Activated naive CD4-positive, alpha-beta T cell treated with anti-CD3 and anti-CD28 coated beads for 36 hours (primary cell): ENCODE measurements at places on chromosomes 11 and 22. TPM values are rescaled to one million over a fixed set of nuclear protein-coding genes. Genes with fewer than 3 reads are reported as not detected.

DNA sequence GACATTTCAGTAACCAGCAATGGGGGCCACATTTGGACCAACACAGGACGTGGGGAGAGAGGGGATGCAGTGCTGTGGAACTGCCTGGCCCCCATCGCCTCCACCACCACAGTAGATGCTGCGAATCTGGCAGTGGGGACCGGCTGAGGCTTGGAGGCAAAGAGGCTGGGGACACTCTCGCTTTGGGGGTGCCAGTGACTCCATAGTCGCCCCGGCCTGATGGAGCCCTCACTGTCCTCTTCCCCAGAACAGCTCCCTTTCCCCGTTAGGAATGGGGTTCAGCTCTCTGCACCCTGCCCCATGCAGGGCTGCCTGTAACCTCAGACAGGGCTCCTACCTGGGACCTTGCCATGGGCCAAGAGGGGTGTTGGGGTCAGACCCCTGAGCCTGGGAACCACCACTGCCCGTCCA, 1.8 kb upstream of the MUC2 start:
- H3K27ac ChIP-seq = no peak overlapping the region
- H3K4me1 ChIP-seq = no peaks in the 10 kb centered on the region

- H3K27ac ChIP-seq = peak overlapping the region; percentile 67
- H3K36me3 ChIP-seq = no peaks in the 10 kb centered on the region
- peak overlapping the region; percentile 38 for H3K4me3 ChIP-seq
- H3K4me1 ChIP-seq = peaks cover 11% of the 10 kb centered on the region
These were observed 669 bp upstream of the TIGD3 start for GRCh38 chr11:65353900-65354264.

DNA sequence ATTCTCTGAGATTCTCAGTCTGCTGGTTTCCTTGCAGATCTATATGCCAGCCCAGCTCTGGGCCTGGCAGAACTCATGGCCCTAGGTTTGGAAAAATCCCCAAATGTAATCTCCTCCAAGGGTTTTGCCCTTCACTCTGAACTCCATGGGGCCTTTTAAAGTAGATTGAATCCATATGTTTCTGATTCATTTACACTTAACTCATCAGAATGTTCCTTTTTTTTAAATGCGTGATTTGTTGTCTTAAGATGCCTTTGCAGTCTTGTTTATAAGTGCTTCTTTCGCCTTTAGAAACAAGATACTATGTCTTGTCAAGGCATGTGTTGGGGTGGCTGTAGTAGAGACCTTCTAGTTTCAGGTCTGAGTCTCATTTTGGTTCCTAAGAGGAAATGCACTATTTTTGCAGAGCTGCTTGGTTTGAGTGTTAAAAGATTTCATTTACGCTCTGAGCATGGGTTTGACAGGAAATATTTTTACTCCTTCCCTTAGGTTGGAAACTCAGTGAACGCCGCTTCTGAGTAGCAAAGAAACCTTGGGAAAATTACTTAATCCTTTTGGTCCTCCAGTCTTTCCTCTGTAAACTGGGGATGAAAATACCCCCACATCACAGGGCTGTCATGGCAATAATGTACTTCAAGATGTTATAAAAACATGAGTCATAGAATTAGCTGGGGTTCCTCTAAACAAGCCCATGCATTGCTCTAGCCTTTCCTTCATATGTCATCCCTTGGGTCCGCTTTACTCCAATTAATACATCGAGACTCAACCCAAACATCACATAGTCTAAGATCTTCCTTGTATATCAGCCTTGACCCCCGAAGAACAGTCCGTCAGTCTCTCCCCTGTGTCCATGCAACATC, 83.5 kb downstream of the SNX19 start:
- no peaks in the 10 kb centered on the region for H3K36me3 ChIP-seq
- no peaks in the 10 kb centered on the region for H3K4me1 ChIP-seq
- no peak overlapping the region for H3K4me3 ChIP-seq
- H3K27me3 ChIP-seq = peaks cover 6% of the 10 kb centered on the region

GRCh38 chr11:61082062-61082870, 20.0 kb upstream of the CD5 start:
- H3K36me3 ChIP-seq = peaks cover 47% of the 10 kb centered on the region
- peaks cover 73% of the 10 kb centered on the region for H3K4me1 ChIP-seq
- H3K4me3 ChIP-seq = peak overlapping the region; percentile 76
- no peak for DNase-seq
- peak overlapping the region; percentile 99 for H3K27ac ChIP-seq
- H3K27me3 ChIP-seq = no peaks in the 10 kb centered on the region

DNA sequence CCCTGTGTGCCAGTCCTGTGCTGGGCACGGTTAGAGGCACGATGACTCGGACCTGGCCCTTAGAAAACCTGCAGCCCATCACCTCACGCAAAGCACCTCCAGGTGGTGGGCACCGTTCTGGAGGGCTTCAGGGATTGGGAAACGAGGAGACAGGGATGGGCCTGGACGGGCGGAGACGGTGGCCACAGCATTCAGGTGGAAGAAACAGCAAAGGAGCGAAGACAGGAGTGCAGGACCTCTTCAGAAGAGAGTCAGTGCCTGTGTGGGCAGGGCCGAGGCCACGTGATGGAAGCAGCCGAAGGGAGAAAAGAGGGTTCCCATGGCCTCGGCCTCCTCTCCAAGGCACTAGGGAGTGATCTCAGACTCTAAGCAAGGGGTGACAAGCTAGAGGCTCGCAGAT, 8.1 kb upstream of the SLC22A12 start:
- H3K4me1 ChIP-seq = no peaks in the 10 kb centered on the region
- H3K27me3 ChIP-seq = no peaks in the 10 kb centered on the region

DNA sequence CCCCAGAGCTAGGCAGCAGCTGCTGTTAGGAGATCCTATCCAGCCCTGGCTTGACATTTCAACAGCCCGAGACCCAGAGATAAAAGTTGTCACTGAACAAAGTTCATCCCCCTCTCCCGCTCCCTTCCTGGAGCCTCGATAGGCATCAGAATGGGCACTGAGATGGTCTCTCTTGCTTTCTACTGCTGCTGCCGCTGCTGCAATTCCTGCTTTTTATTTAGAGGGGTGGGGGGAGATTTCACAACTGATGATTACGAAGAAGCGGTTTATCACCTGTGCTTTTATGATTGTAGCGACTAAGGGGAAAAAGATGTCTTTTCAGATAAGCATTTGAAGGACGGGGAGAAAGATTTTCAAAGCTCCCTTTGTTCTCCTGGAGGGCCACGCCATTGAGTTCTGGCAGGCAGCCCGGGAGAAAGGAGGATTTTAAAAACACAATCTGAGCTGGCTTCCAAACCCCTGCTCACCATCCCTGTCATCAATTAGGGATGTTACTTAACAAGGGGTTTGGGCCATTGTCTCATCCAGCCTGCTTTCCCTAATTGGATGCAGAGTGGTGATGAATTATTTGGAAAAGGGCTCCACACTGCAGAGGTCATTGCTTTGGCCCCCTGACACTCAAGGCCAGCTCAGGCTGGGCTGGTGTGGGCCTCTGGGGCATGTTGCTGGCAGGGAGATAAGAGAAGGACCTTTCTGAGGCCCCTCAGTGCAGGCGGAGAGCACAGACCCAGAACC, 344.7 kb downstream of the BUD13 start:
- no peak for DNase-seq
- H3K4me3 ChIP-seq = no peak overlapping the region

DNA sequence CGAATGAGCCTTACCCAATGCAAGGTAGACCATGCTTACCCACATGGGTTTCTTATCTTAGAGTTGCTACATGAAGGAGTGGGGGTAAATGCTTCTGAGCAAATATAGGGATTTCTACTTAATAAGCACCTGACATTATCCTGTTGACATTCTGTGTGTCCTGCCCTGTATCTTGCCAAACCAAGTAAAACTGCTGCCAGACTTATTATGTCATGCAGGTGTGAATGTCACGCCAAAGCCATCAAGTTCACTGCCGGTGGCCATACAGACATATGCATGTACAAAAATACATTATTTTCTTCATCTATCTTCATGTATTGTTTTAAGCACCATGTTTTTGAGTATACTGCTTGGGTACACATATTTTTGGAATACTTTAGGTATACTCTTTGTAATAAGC, 70.2 kb downstream of the NOX4 start:
- H3K36me3 ChIP-seq = no peaks in the 10 kb centered on the region
- no peak for DNase-seq
- H3K27me3 ChIP-seq = no peaks in the 10 kb centered on the region
- H3K4me3 ChIP-seq = no peak overlapping the region
- no peak overlapping the region for H3K27ac ChIP-seq
- H3K4me1 ChIP-seq = no peaks in the 10 kb centered on the region

GRCh38 chr11:59957094-59957493, 6.7 kb upstream of the OOSP4A start:
- no peak overlapping the region for H3K27ac ChIP-seq
- H3K4me1 ChIP-seq = no peaks in the 10 kb centered on the region
- no peak overlapping the region for H3K4me3 ChIP-seq
- H3K27me3 ChIP-seq = peaks cover 11% of the 10 kb centered on the region

GRCh38 chr11:125346179-125346530, 149.9 kb downstream of the FEZ1 start:
- DNase-seq = no peak
- no peak overlapping the region for H3K27ac ChIP-seq
- peaks cover 6% of the 10 kb centered on the region for H3K27me3 ChIP-seq
- H3K4me1 ChIP-seq = no peaks in the 10 kb centered on the region
- no peaks in the 10 kb centered on the region for H3K36me3 ChIP-seq
- H3K4me3 ChIP-seq = no peak overlapping the region

- no peaks in the 10 kb centered on the region for H3K4me1 ChIP-seq
- no peak for DNase-seq
- H3K4me3 ChIP-seq = no peak overlapping the region
- no peak overlapping the region for H3K27ac ChIP-seq
- no peaks in the 10 kb centered on the region for H3K36me3 ChIP-seq
These were observed 308.0 kb downstream of the NXPE2 start for GRCh38 chr11:114986365-114986764.

GRCh38 chr11:62671236-62671607, 251 bp upstream of the UQCC3 start:
- H3K27me3 ChIP-seq = no peaks in the 10 kb centered on the region
- peaks cover 44% of the 10 kb centered on the region for H3K36me3 ChIP-seq
- H3K27ac ChIP-seq = peak overlapping the region; percentile 98
- peak overlapping the region; percentile 99 for H3K4me3 ChIP-seq
- peaks cover 63% of the 10 kb centered on the region for H3K4me1 ChIP-seq

DNA sequence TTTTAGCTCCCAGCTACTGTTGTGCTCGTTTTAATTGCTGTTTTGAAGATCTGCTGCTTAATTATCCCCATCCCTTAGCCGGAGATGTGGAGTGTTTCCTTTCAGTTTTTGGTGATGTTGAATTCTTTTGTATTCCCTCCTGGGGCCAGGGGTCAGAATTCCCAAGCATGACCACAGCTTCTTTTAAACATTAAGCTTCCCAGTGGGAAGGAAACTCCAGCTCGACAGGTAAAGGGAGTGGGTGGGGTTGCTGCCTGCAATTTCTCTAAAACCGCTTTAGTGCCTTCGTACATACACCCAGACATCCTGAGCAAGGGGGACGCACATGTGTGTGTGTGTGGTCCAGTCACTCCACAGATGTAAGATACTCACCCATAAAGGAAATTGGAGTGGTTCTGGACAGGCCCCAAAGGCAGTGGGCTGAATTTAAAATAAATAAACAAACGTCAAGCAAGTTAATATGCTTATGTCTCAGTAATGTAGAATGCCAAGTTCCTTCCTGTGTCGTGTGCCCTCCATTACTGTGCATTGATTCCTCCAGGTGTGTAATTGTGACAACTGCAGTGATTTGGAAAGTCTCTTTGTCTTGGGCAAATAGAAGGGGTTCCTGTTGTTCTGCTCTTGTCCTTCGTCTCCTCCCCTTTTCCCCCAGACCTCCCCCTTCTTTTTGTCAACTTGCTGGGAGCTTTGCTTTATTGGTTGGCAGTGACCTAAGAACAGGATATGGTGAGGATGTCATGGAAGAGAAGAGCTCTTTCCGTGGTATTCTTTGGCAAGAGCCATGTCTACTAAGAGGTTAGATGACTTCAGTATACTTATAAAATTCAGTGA, 19.2 kb upstream of the ADSL start:
- no peak for DNase-seq
- peak overlapping the region; percentile 2 for H3K4me3 ChIP-seq
- no peaks in the 10 kb centered on the region for H3K27me3 ChIP-seq

- no peaks in the 10 kb centered on the region for H3K27me3 ChIP-seq
- no peak overlapping the region for H3K4me3 ChIP-seq
- no peak overlapping the region for H3K27ac ChIP-seq
- peaks cover 10% of the 10 kb centered on the region for H3K36me3 ChIP-seq
- no peak for DNase-seq
These were observed 44.0 kb upstream of the MYO18B start for GRCh38 chr22:25697978-25698377.

- H3K36me3 ChIP-seq = peaks cover 14% of the 10 kb centered on the region
- H3K4me1 ChIP-seq = peaks cover 89% of the 10 kb centered on the region
- H3K27me3 ChIP-seq = no peaks in the 10 kb centered on the region
- DNase-seq = no peak
- peak overlapping the region; percentile 77 for H3K4me3 ChIP-seq
These were observed 10.4 kb downstream of the MPZL3 start for GRCh38 chr11:118241764-118242098.

GRCh38 chr22:19810381-19811201, 44.1 kb downstream of the GNB1L start:
- no peak overlapping the region for H3K4me3 ChIP-seq
- no peaks in the 10 kb centered on the region for H3K27me3 ChIP-seq
- peaks cover 11% of the 10 kb centered on the region for H3K4me1 ChIP-seq

DNA sequence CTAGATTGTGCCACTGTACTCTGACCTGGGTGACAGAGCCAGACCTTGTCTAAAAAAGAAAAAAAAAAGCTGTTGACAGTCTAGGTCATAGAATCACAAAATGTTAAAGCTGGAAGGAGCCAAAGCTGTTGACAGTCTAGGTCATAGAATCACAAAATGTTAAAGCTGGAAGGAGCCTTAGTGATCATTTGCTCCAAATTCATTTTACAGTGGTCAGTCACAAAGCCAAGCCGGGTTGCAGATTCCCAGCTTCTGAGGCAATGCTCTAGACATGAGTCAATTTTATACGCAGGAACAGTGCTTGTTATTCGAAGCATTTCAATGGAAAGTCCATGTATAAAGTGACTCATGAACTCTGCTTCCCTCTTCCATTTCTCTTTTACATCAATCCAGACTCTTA, 47.4 kb downstream of the SYT13 start:
- no peak overlapping the region for H3K4me3 ChIP-seq
- peaks cover 9% of the 10 kb centered on the region for H3K27me3 ChIP-seq
- DNase-seq = no peak
- H3K36me3 ChIP-seq = no peaks in the 10 kb centered on the region

Gene XRCC6
- 436 TPM for total RNA-seq

Gene C11orf42
- total RNA-seq = not detected

Gene WT1
- not detected for total RNA-seq

Gene PACSIN3
- 6.5 TPM for total RNA-seq

Gene MYOD1
- not detected for total RNA-seq

Gene RAPSN
- not detected for total RNA-seq

Gene PGA5
- total RNA-seq = not detected

Gene PTDSS2
- total RNA-seq = 12.1 TPM
